Activated CD4-positive, alpha-beta T cell treated with anti-CD3 and anti-CD28 coated beads for 1 hour (primary cell): ENCODE measurements at places on chromosomes 13 and 19.

DNA sequence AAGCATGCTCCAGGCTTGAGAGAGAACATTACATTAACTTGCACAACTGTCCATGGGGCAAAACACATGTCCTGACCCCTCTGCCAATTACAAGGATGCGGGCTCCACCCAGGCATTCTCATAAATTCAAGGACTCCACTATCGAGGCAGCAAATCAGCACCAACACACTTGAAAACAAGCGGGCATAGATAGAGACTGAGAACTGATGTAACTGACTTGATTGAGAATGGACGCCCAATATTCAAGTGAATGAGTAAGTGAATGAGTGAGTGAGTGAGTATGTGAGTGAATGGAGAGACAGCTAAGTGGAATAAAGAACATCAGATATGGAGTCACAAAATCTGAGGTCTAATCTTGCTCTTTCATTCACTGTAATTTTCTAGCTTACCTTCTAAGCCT lies 75.0 kb upstream of the VSTM2B start:
- DNase-seq = no peak

DNA sequence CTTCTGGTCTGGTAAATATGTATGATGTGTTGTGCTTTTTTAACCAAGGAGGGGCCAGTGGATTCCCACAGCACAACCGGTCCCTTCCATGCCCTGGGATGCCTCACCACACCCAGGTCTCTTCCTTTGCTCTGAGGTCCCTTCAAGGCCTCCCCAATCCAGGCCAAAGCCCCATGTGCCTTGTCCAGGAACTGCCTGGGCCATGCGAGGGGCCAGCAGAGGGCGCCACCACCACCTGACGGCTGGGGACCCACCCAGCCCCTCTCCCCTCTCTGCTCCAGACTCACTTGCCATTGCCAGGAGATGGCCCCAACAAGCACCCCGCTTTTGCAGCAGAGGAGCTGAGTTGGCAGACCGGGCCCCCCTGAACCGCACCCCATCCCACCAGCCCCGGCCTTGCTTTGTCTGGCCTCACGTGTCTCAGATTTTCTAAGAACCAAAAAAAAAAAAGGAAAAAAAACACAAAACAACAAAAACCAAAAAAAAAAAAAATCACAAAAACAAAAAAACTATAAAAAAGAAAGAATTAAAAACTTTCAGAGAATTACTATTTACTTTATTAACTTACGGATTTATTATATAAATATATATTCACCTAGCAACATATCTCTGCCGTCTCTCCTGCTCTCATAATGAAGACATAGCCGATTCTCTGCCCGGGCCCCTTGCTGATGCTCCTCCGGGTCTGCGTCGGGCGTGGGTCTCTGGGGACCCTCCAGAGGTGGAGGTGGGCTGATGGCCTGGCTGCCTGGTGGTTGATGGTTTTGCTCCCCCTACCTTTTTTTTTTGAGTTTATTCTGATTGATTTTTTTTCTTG lies 14.4 kb downstream of the CAPN12 start:
- DNase-seq = peak; percentile 67

GRCh38 chr13:30071969-30072817 lies 221.8 kb upstream of the UBL3 start:
- DNase-seq = no peak

DNA sequence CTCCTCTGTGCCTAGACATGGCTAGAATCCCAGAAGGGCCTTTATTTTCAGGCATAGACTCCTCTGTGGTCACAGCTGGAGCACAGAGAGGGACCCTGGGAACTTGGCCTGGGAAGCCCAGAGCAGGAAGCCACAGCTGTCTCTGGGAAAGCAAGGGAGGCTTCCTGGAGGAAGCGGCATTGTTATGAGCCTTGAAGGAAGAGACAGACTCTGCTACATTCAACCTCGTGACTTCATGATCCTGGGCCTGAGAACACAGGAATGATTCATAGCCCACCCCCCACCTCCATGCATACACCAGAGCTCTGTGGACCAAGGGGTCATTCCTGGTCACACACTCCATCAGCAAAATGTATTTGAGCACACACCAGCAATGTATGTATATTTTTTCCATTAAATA lies 8.6 kb downstream of the RDH8 start:
- no peak for DNase-seq

- no peak for DNase-seq
Measured at GRCh38 chr13:101925731-101926130, 473.3 kb downstream of the ITGBL1 start.

DNA sequence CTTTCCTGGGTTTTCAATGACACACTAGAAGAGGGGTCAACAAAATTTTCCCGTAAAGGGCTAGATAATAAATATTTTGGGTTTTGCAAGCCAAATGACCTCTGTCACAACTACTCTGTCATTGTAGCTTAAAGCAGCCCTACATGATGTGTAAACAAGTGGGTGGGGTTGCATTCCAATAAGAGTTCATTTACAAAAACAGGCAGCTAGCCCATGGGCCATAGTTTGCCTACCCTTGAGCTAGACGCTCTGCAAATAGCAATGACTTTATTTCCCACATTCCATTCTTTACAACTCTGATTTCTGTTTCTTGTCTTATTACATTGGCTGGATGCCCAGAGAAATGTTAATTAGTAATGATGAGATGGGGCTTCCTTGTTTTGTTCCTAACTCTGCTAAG lies 76.0 kb downstream of the ZNF557 start:
- no peak for DNase-seq

DNA sequence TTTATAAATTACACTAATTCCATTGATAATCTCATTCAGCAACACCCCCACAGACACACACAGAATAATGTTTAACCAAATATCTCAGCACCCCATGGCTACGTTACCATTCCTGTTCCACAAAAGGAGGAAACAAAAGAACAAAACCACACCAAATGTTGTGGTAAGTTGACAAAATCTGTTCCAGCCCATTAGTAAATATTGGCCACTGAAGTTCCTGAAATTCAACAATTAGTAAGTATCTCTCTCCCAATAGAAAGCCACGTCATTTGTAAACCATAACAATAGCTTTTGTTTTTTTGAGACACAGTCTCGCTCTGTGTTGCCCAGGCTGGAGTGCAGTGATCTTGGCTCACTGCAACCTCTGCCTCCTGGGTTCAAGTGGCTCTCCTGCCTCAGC lies 2.3 kb upstream of the FCAR start:
- DNase-seq = no peak

- no peak for DNase-seq
Measured at GRCh38 chr19:18875726-18876125, 20.2 kb downstream of the CERS1 start.

GRCh38 chr19:45645631-45646344 lies 6.6 kb upstream of the EML2 start:
- DNase-seq = peak; percentile 52

DNA sequence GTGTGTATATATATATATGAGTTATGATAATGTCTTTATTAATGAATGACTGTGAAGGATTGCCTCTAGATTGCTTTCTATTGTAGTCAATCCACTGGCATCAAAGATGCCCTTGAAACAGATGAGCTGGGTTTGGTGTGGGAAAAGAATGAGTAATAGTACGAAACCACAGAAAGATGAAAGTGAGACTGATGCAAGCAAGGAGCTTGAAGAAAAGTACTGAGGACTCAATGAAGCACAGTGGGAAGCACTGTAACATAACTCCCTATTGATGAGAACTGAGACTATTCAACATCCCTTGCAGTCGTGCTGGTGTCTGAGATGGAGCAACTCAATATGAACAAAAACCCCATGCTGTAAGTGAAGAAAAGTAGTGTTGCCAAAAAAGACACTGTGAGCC lies 1794.2 kb downstream of the SLITRK5 start:
- no peak for DNase-seq

DNA sequence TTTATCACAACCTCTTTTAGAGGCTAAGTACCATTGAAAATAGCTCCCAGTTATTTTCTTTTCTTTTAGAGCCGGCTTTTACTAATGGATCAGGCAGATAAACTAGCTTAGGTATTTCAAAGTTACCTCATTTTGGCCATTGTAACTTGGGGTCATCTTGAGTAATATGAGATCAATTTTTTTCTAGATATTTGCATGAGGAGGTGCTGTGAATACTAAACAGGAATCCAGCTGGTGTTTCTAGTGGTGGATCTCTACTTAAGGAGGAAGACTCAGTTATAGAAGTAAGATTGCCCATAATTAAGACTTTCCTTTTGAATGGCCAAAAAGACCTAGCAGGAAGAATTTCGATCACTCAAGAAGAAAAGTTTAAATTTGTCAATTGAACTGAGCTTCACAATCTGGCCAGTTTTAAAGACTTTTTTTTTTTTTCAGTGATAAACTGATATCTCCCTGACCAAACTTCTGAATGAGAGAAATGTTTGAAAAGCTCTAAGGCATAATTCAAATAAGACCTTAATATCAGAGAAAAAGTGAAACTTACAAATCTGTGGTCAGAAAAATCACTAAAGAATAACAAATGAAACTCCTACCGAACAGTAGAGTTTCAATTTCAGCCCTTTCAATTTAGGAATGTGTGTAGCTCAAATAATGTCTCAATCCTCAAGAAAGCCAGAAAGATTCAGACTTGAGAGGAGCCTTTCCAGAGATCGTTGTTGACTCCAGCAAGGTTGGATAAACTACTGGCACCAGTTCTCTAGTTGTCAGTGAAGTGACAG lies 11.6 kb upstream of the NAA16 start:
- no peak for DNase-seq

DNA sequence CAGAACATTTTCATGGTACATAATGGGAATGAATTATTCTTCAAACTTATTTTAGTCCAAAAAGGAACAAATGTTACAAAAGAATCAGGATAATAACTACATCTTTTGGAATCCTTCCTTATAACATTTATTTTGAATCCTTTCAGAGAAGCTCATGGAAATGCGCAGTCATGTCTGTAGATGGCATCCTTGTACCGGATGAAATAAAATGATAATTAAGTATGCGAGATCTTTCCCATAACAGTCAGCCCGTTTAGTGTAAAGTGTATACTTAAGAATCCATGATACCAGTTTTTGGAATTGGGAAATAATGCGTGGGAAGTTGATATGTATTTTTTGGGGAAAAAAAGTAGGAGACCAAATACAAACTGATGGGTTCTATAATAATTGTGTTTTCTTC lies 418.8 kb downstream of the GPC5 start:
- no peak for DNase-seq

- no peak for DNase-seq
Measured at GRCh38 chr13:21550918-21551317, 53.1 kb downstream of the MICU2 start.

- no peak for DNase-seq
Measured at GRCh38 chr13:109719962-109720646, 66.3 kb downstream of the IRS2 start.

GRCh38 chr13:46324976-46325375 lies 62.1 kb downstream of the RUBCNL start:
- DNase-seq = no peak

GRCh38 chr19:43901395-43902390 lies 33.4 kb downstream of the ZNF45 start:
- peak; percentile 51 for DNase-seq

DNA sequence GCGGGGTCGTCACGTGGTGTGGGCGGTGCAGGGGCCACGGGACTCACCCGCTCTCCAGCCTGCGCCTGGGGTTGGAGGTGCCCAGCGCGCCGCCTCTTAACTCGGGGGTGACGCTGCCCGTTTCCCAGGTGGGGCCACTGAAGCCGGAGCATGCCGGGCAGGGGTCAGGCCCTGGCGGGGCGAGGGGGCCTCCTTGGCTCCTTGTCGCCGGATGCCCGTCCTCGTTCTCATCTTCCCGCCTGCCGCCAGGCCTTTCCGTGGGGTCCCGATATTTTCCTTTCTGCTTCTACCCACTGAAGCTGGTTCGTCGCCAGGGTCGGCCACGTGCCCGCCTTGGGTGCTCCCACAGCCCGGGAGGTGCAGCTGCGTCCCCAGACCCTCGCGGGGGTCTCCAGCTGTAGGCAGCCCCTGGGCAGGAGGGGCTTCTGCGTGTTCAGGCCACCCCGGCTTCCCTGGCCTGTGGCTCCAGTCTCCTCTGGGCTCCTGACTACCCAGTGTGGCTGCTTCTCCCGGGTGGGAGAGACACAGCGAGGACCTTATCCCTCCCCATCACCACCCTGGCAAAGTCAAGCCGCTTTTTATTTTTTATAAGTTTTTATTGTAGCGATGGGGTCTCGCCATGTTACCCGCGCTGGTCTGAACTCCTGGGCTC lies 772 bp downstream of the FAM174C start:
- DNase-seq = no peak

- DNase-seq = no peak
Measured at GRCh38 chr19:13974073-13974472, 21.8 kb downstream of the DCAF15 start.

DNA sequence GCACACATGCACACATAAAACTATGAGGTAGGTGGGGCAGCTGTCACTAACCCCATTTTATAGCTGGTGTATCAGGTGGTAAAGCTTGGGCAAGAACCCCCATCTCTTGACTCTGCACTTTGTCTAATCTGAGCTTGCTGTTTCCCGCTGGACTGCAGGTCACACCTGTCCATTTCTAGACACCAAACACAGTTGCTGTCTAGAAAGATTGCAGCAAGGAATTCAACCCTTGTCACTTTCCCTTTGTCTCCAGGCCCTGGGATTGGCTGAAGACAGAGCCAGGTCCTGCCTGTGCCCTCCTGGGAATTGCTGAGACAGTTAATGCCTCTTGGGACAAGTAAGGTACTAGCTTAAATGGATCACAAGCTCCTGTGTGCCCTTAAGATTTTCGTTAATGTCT lies 83.8 kb downstream of the RNASEH2B start:
- DNase-seq = no peak

GRCh38 chr19:8476524-8476923 lies 25.9 kb downstream of the PRAM1 start:
- no peak for DNase-seq

GRCh38 chr19:13920940-13921747 lies 15.1 kb downstream of the CC2D1A start:
- DNase-seq = no peak

DNA sequence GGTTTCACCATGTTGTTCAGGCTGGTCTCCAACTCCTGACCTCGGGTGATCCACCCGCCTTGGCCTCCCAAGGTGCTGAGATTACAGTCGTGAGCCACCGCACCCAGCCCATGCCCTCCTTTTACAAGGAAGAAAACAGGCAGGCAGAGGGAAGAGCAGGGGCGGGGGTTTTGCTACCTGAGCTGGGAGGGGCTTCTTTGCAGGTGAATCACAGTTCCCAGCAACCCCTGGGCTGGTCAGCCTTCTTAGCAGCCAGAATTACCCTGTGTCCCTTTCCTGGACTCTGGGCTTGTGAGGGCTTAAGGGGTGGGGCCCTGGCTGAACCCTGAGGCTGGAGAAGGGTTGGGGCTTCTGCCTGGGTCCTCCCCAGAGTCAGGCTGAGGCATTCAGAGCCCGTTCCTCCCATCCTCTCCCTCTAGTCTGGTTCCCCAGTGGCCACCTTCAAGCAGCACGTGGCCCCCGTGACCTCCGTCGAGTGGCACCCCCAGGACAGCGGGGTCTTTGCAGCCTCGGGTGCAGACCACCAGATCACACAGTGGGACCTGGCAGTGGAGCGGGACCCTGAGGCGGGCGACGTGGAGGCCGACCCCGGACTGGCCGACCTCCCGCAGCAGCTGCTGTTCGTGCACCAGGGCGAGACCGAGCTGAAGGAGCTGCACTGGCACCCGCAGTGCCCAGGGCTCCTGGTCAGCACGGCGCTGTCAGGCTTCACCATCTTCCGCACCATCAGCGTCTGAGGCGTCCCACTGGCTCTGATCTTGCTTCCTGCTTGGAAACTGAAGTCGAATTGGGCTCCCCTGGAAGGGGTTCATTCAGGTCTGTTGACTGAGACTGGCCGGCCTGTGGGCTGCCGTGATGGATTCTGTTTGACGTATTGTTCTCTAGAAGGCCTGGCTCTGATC lies 2.8 kb upstream of the KCNJ14 start:
- no peak for DNase-seq

GRCh38 chr13:96637039-96637438 lies 357.2 kb downstream of the OXGR1 start:
- no peak for DNase-seq

GRCh38 chr13:26468265-26468801 lies 89.2 kb upstream of the WASF3 start:
- no peak for DNase-seq
